Smooth muscle cell of the brain vasculature (primary cell): ENCODE measurements at places on chromosomes 13 and 19.

GRCh38 chr13:43473437-43473836, 313.3 kb downstream of the ENOX1 start:
- DNase-seq, result no peak

GRCh38 chr13:113084094-113084942, 21.3 kb upstream of the F7 start:
- DNase-seq, result no peak

GRCh38 chr13:21328201-21328600, 130.9 kb downstream of the ZDHHC20 start:
- no peak for DNase-seq

DNA sequence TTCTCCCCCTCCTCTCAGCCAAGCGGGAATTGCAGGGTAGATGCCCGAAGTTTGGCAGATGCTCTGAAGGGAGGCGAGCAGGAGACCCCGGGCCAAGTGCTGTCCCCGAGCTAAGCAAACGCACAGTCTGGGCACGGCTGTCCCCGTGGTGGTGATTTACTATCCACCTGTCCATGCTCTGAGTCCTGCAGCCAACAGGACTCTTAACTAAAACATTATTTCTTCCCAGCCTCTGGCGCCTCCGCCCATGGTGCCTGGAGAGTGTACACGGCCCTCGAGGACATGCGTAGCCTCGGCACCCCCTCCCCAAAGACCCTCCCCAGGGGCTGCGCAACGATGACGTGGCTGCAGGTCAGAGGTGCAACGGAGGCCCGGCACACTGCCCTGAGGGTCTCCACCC, 7.6 kb downstream of the TINCR start:
- no peak for DNase-seq

DNA sequence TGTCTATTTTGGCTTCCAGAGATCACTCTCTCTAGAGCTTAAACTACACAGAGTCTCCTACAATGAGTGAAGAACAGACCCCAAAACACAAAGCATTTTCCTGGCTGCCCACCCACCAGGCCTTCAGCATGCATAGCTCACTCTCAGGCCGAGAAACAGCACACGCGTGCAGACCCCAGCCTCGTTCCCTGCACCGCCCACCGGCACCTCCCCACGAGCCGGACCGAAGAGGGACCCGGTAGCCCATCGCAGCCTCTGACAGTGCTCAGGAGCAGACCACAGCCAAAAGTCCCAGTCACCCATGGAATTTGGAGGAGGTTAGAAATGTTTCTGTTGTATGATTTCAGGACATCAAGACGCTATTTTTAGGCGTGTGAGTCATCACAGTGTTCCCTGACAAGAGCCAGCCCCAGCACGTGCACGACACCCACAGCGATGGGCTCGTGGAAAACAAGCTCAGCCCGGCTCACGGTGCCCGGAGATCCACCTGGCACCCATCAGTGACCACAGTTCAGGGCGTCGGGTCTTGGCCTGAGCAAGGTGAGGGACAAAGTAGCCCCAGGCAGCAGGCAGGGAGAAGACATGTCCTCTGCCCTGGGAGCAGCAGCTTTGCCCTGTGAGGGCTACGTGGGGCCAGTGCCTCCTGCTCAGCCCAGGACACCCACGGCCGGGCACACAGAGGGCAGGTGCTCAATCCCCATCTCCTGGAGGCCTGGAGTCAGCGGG, 50.1 kb upstream of the SPACA7 start:
- no peak for DNase-seq

GRCh38 chr19:38401148-38401547, 1.7 kb upstream of the FAM98C start:
- no peak for DNase-seq

DNA sequence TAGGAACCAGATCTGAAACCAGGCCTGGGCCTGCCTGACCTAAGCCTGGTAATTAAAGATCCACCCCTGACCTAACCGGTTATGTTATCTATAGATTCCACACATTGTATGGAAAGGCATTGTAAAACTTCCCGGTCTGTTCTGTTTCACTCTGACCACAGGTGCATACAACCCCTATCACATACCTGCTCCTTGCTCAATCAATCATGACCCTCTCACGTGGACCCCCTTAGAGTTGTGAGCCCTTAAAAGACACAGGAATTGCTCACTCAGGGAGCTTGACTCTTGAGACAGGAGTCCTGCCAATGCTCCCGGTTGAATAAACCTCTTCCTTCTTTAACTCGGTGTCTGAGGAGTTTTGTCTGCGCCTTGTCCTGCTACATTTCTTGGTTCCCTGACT, 27.3 kb upstream of the ZNF562 start:
- no peak for DNase-seq

DNA sequence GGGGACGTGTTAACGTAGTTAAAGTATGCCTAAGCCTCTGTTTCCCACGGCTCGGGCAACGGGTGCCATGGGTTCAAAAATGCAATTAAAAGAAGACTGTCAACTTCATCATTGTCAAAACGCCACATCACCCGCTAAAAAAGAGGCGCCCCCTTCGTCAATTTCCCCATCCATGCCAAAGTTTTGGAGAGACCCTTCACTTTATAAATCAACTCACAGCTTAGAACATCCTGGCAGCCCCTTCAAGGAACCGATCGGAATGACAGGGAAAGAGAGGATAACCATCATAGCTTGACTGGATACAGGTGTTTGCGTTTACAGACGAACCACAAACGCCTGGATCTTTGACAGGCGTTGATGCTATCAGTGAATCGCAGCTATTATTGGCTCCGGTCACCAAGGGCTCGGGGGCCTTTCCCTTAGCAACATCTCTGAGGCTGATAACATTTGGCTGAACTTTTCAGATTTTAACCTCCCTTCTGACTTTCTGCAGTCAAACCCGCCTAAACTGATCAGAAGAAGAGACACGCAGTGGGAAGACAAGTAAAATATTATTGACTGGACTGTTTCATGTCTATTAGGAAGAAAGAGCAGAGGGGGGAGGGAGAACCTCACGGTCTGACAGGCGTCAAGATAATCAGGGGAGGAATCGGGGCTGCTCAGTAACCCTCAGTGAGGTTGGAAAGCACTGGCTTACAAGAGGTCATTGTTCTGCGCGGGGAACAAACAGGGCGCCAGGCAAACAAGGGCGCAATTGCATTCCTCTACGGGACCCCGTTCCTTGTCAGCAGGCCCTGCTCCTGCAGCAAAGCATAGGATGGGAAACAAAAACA, 322.5 kb upstream of the ZNF507 start:
- no peak for DNase-seq

- no peak for DNase-seq
Measured at GRCh38 chr13:49869519-49869918, 66.6 kb downstream of the SPRYD7 start.

GRCh38 chr19:33621811-33622504, at the start of gene CHST8:
TSS of gene CHST8 (plus strand) at chr19:33621953. CDS start at chr19:33689262, 67,309 bp downstream.
- DNase-seq, result no peak

GRCh38 chr19:11179716-11180297, 17.5 kb downstream of the KANK2 start:
- no peak for DNase-seq

DNA sequence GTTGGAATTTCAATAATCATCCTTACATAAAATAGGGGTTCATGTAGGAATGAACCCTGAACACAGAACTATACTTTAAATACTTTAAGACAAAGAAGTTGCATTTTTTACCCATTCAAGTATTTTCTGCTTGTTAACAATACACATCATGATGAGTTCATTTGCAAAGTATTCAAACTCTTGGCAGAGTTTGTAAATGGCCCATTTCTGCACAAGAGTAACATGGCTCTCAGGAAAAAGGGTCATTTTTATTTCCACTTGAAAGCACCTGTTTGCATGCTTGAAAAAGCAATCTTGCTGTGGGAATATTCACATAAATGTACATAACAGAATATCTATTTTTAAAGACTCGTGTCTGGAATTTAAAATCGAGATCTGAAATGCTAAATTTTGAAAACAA, 18.1 kb downstream of the ESD start:
- DNase-seq, result no peak

DNA sequence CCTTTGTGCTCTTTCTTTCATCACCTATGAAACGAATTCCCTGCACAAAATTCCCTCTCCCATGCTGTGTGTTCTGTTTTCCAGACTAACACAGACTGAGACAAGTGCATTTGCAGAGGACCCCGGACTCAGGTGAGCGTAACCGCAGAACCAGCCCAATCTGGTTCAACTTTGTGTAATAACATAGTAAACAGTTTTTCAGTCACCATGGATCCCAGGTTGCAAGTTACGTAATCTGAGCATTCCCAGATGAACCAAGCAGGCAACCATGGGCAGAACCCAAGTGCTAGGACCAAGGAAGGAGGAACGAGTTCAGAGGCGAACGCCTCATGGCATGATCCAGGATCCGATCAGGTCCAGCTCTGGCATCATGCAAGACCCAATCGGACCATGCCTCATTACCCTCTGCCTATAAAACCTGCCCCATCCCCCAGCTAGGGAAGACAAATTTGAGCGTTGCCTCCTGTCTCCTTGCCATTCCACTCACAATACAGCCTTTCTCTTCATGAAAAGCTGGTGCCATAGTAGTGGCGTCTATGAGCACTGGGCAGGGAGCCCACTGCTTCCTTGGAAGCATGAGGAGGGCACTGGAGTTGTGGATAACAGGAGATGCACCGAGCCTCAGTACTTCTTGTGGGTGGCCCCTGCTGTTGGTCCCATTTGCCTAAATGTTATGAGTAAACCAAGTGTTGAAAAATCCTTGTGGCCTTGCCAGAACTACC, 107.6 kb downstream of the ABCC4 start:
- no peak for DNase-seq

GRCh38 chr13:26623125-26623524, 65.6 kb downstream of the WASF3 start:
- no peak for DNase-seq

- no peak for DNase-seq
Measured at GRCh38 chr19:41541990-41542584, 33.9 kb upstream of the CEACAM21 start.

GRCh38 chr19:43407416-43408005, 7.2 kb upstream of the TEX101 start:
- DNase-seq, result no peak

DNA sequence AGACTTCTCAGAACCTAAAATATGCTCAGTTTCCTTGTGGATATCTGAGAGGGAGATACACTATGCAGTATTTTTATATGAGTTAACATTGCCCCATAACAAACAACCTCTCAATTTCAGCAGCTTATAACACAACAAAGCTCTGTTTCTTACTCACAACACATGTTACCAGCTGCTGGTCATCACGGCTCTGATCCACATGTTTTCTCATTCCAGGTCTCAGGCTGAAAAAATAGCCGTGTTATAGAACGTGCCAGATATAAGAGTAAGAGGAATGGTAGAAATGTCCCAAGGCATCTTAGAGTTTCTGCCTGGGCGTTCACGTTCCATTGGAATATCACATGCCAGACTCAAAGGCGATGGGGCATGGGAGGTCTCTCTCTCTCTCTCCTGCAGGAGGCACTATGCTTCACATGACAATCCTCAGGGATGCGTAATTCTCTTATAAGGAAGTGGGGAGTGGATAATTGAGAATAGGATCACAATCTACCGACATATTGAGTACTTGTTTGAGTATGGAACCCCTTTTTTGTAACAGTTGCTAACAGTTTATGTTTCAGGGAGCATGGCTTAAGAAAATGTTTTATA, 246.6 kb downstream of the NHLRC3 start:
- DNase-seq, result no peak

GRCh38 chr19:13899912-13900584, 5.9 kb downstream of the BRME1 start:
- DNase-seq, result no peak

DNA sequence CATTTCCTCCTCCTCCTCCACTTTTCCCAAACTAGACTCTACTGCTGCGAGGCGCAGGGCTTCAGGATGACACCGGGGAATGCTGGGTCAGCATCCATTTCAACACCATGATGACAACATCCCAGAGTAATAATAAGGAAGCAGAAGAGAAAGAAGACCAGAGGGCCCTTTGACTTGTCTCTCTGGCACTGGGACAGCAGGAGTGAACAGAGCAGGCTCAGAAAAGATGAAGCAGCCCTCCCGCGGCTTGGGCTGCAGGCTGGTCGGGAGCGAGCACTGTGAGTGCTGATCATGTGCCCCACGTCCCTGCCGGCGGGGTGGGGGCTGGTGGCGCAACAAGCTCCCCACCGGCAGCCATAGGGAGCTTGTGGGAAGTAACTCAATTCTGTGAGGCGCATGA, 30.5 kb downstream of the RANBP3 start:
- no peak for DNase-seq

GRCh38 chr19:18233224-18233825, 7.1 kb upstream of the PDE4C start:
- no peak for DNase-seq

DNA sequence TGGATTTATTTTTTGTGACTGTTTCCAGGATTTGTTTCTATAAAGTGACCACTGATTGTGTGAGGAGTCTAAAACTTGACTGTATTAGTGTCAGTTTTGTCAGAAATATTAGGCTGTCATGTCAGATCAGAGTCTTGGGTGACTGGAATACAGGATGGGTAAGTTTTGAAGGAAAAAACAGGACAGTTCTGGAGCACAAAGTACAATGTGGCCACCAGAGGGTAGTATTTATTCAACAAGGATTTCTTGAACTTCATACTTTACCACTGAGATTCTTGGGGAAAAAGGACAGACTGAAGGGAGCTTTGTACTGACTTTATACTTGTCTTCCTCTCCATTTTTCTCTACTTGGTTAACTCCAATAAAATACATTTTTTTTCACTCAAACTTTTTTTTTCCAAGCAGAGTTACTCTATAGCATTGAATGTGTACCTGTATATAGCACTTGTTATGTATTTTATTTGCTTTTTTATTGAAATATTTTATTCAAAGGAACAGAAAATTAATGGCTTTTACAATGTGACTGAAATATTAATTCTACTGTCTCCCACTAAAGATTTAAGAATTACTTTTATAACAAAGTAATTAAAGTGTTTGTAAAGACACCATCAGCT, 51.1 kb downstream of the LMO7 start:
- DNase-seq, result no peak

- no peak for DNase-seq
Measured at GRCh38 chr13:76882431-76882830, 3.8 kb downstream of the KCTD12 start.

GRCh38 chr19:3975637-3976087, 4.8 kb upstream of the DAPK3 start:
- no peak for DNase-seq

DNA sequence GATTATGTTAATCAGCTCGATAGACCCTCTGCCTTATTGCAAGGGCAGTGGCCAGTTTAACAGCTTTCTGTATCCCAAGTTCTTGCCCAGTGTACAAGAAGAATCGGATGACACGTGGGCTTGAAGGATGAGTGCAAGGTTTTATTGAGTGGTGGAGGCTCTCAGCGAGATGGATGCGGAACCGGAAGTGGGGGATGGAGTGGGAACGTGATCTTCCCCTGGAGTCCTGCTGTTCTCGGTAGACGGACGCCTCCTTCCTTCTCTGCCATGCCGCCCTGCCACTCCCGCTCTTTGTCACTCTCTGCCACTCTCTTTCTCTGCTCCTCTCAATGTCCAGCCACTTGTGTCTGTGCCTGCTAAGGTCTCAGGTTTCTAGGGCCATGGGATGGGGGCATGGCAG, 21.0 kb downstream of the RFXAP start:
- no peak for DNase-seq

DNA sequence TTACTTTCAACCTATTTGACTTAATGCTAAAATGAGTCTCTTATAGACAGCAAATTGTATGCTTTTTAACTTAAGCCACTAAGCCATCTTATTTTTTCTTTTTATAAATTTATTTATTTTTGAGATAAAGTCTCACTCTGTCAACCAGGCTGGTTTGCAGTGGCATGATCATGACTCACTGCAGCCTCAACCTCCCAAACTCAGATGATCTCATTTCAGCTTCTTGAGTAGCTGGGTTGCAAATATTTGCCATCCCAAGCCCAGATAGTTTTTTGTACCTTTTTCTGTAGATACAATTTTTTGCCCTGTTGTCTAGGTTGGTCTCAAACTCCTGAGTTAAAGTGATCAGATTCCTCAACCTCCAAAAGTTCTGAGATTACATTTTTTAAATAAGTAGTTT, 27.1 kb downstream of the ZNF714 start:
- DNase-seq, result no peak
